CD4-positive, alpha-beta T cell treated with Interleukin-10 for 1 hour (primary cell): ENCODE measurements at places on chromosomes 7 and 10.

DNA sequence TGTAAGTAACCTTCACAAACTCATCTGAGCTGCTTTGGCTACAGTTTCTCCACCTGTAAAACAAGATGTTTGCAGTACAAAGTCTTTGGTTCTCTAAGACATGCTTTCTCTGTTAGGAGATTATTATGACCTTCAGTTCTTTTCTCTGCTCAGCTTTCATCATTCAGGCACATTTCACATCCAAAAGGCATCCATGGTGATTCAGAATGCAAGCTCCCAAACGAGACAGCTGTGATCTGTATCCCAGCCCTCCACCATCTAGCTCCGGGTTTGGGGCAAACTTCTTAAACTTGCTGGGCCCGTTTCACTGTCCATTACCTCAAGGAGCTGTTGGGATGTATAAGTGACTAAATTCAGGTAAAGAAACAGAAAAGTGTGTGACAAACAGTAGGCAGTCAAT, 95.8 kb upstream of the COL1A2 start:
- DNase-seq: no peak

- no peak for DNase-seq
Observed at GRCh38 chr7:28981161-28981465, 23.0 kb upstream of the TRIL start.

DNA sequence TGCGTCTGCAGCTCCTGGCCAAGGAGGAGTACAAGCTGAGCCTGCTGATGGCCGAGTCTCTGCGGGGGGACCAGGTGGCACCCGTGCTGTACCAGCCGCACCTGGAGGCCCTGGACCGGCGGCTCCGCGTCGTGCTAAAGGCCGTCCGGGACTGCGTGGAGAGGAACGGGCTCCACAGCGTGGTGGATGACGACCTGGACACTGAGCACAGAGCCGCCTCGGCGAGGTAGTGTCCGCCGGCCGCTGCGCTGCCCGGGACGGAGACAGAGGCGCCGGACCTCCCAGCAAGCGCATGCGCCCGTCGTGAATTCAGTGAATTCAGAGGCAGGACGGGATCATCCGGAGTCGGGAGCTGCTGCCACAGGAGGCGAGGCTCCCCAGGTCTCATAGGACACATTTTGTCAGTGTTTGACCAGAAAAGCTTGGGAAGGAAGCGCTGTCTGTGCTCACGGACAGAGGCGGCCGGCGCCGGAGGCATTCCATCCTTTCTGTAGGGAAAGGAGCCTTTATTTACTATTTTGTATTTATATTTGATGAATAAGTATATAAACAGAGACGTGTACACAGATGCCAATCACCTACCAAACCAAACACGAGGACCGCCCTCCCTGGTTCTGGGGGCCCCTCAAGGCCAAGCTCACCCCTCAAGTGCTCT, 30.1 kb upstream of the FOXL3 start:
- no peak for DNase-seq

- no peak for DNase-seq
Observed at GRCh38 chr7:101549734-101550133, 79.4 kb downstream of the MYL10 start.

DNA sequence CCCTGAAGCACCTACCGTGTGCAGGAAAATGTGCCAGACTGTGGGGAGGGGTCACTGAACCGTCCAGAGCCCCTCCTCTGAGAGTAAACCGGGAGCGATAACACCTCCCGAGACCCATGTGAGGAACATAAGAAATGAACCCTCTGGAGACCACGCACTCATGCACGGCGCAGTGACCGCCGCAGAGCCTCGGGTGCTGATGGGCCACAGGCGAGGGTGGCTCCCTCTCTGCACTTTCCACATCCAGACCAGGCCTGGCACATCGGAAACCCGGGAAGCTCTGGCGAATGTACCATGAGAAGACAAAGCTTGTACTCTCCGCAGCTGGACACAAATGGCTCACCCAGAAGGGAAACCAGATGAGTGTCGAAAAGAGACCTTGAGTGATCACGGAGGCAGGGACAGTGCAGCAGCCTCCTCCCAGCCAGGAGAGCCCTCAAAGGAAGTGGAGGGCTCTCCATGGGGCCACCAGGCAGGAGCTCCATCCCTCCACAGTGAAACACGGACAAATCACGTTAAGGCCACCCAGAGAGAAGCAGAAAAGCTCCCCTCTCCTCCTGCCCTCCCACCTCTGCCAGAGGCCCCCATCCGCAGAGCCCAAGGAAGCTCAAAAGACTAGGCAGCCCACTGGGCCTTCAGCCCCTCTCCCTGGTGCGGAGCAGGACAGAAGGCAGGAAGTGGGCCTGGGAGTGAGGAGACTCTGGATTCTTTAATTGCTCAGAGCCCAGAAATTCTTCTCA, 178.1 kb upstream of the PPP2R2D start:
- DNase-seq: no peak

DNA sequence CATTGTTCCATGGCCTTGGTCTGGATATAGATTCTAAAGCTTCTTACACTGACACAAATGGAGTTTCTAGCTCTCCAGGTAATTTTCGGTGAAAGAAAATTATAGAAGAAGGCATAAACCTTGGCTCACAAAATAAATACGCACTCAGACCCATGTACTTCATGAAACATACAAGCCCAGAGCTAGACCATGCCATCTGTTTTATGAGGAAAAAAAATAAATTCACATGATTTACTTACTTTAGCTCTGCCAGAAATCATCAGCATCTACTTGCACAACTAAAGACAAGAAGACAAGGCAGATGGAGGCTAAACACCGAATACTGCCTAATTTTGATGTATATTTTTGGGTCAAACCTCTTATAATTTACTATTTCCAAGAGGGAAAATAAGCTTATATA, 197.4 kb upstream of the KLF14 start:
- DNase-seq: no peak

GRCh38 chr10:68121852-68122251, 12.6 kb downstream of the MYPN start:
- DNase-seq: no peak

- DNase-seq: no peak
Observed at GRCh38 chr10:49667991-49668390, 11.5 kb upstream of the C10orf53 start.

- DNase-seq: no peak
Observed at GRCh38 chr7:129405527-129405926, 28.7 kb upstream of the STRIP2 start.

DNA sequence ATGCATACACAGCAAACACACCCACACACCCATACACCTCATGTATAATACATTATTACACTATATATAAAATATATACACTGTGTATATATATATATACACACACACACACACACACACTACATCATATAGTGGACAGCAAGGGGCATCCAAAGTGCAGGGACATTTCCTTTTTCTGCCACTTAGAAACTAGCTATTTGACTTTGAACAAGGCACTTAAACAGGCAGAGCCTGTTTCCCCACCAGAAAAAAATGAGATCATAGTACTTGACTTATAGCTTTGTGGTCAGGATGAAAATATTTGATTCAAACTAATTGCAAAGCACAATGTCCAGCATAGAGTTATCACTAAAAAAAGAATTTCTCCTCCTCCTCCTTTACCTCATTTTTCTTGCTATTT, 254.3 kb upstream of the NPVF start:
- no peak for DNase-seq

GRCh38 chr7:107043921-107044346, 571 bp upstream of the PRKAR2B start:
- DNase-seq: no peak

DNA sequence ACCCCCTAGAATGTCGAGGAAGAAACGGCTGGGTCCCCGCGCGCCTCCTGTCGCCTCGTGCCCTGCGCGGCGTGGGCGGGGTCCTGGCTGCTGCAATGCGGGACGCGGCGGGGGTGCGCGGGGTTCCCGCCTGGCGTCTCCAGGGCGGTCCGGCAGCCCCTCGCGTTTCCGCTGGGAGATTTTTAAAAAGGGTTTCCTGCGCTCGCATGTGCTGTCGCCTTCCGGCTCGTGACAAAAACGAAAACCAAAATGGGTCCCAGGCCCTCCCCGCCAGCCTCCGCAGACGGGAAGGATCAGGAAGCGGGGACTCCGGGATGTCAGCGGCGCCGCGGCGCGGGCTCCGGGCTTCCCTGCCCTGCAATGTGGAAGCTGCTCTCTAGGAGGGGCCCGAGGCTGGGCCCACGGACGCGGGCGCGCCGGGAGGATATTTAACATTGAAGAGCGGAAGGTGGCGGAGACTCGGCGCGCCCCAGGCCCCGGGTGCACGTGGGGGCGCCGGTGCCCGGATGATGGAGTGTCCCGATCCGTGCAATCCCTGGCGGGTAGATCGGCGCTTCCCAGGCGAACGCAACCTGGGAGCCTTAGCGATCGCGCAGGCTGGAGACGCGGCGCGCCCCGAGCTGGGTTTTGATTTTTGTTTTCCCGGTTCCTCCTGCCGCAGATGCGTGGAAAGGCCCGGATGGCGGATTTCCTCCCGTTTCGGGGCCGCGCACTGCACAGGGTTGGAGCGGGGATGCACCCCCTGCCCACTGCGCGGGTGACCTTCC, 1.0 kb downstream of the PFKP start:
- DNase-seq: peak; percentile 55

DNA sequence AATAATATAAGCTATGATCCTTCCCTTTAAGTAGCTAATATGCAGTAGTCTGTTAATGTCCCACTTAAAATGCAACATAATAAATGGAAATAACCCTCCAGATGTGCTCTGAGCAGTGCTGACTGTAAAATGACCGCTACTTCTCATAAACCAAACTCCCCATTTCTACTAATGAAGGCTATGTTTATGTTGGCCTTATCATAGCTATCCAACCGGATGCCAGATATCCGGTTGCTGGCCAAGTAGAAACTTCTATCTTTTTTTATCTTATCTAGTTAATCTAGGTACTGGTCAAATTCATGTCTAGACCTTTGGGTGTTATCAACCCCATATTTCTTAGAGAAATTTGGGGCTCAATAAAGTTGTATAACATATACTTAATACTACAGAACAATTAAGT, 56.6 kb downstream of the CHRM2 start:
- DNase-seq: no peak

GRCh38 chr10:34815185-34816084, at the start of gene PARD3:
PARD3 (minus strand) TSS chr10:34815296; CDS start chr10:34814995, 301 bp downstream.
- DNase-seq: no peak

DNA sequence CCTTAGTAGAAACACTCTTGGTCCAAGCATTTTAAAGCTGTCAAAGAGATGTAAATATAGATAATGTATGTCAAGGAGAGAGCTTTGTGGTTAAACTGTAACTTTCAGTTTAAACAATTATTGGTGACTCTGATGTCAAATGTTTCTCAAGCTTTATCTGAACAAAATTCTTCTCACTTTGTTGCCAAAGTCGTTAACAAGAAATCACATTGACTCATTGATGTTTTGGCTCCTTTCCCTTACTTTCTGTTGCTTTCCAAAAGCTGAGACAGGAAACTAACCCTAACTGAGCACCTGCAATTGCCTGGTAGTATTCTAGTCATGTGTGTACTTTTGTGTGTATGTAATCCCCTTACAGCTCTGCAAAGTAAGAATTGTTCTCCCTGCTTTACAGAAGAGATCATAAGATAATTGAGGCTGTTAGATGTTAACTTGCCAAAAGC, 108.5 kb downstream of the CFTR start:
- no peak for DNase-seq

DNA sequence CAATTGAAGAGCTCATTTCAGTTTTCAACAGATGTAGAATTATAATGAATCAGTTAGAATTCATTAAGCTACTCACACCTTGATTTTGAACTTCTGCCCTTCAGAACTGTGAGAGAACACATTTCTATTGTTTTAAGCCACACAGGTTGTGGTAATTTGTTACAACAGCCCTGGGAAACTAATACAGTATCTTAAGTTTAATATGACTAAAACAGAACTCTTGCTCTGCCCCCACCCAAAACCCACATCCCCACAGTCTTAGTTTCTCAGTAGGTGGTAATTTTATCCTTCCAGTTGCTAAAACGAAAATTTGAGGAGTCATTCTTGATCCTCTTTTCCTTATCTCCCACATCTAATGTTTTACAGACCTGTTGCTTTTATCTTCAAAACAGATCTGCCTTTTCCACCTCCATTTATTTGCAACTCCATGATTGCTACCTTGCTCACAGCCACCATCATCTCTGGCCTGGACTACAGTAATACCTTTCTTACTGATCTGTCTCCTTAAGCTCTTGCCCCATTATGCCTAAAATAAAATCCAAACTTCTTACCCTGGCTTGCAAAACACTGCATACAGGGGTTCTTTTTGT, 72.8 kb upstream of the NXPH1 start:
- DNase-seq: no peak

GRCh38 chr10:103396789-103397087, 312 bp downstream of the PDCD11 start:
- DNase-seq: no peak

DNA sequence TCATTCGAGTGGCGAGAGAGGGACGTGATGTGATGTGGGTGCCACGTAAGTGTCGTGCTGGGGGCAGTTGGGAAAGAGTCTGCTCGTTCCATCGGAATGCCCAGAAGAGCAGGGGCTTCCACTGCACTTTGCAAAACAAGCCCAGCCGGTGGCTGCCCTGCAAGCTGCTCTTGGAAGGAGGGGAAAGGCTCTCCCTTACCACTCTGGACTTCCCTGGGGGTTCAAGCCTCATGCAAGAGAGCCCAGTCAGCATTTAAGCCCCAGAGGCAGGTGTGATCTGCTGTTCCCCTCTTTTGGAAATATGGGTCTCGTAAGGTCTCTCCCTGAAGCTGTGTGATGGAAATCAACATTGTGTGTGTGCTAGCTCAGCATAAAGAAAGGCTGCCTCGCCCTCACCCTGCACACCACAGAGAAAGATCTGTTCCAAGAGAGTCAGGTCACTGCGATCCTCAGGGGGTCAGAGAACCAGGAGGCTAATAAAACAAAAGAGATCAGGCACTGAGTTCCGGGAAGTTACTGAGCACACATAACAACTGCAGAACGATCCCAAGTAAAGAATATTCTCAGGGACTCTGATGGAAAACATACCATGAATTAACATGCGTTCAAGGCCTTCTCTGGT, 212.5 kb downstream of the ADAM12 start:
- no peak for DNase-seq

DNA sequence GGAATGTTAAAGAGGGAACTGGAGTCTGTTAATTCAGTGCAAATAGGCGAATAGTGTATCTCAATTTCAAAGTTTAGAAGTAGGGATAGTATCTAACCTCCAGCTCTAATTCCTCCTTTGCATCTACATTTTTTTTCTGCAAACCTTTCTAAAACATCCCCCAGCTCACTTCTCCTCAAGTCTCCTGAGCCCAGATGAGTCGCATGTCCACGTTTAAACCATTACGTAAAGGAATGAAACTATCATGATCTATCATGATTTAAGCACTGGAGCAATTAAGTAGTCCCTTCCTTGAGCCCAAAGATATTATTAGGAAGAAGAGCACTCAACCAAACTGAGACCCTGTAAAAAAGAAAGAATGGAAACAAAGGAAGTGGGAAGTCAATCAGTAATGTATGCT, 29.9 kb downstream of the GPR22 start:
- DNase-seq: no peak
